Activated naive CD4-positive, alpha-beta T cell (primary cell): ENCODE measurements at places on chromosomes 12 and 14.

DNA sequence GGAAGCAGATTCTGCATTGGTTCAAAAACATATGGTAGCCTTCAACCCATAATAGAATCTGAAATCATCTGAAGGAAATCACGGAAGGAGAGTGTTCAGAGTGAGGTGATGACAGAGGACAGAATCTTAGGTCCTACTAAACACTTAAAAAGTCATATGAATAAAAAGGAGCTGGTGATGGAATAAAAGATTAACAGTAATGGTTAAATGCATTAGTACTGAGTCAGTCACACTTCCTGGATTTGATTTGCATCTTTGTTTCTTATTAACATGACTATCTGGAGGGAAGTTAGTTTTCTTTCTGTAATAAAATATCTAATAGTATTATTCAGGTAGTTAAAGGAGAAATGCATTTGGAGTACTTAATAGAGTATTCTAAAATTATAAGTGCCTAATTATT, 296.3 kb upstream of the ATXN7L3B start:
- no peak for DNase-seq

DNA sequence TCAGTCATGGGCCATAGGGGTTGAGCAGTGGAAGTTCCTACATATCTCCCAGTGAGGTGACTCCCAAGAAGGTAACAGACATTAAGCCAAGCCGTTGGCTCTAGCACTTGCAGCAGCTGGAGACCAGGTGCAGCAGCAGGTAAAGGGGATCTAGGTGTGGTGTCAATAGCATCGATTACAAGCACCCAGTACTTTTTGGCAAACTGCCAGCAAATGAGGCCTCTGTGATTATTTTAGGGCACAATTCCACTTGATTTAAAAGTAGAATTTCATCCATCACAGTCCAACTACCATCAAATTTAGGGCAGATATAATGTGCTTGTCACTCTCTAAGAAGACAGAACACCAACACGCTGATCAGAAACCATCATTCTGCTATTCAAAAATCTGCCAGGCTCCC, 224.1 kb upstream of the EGLN3 start:
- DNase-seq = no peak

DNA sequence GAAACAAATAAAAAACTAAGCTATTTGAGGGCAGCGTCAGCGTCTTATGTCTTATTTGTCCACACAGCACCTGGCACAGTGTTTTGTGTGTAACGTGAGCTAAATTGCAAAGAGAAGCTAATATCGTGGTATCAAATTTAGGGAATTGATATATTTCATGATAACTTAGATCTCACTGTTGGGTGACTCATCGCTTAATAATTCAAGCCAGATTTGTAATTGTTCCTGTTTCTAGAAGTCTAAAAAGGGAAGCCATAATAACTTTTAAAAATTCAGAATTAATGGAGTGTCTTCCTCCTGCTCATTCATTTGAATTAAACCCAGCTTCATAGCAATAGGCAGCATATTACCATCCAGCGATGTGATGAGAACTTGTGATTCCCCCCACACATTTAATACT, 214.7 kb downstream of the PDZRN4 start:
- DNase-seq = no peak

DNA sequence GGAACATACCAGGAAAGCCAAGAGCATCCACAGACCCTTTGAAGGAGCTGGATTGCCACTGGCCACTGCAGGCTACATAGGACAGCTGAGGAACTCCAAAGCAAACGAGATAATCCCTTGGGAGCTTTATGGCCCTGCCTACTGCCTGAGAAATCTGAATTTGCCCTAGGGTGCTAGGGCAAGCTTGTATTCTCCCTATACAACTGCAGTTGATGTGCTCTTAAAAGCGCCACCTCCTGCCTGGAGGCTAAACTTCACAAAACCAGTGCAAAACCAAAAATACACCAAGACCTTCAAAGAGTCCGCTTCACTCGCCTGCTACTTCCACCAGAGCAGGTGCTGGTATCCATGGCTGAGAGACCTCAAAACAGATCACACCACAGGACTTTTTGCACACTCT, 99.6 kb upstream of the KRR1 start:
- DNase-seq = no peak

DNA sequence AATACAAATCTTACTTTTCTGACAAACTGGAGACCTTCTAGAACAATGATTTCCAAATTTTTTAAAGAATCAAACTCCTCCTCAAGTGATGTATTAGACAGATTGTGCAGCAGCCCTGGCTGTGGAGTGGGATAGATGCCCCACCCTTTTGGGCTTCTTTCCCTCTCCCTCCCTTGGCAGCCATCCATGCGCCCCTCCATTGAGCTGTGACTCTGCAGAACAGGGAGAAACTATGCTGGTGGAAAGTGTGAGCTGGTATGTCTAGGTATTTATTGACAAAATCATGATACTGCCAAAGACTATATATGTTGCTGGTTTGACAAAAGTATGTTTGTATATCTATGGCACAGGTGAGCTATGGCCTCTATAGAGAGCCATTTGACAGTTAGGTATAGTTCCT, 138.5 kb downstream of the KTN1 start:
- DNase-seq = no peak

- DNase-seq = no peak
Observed at GRCh38 chr14:51449681-51450080, 202.0 kb upstream of the FRMD6 start.

DNA sequence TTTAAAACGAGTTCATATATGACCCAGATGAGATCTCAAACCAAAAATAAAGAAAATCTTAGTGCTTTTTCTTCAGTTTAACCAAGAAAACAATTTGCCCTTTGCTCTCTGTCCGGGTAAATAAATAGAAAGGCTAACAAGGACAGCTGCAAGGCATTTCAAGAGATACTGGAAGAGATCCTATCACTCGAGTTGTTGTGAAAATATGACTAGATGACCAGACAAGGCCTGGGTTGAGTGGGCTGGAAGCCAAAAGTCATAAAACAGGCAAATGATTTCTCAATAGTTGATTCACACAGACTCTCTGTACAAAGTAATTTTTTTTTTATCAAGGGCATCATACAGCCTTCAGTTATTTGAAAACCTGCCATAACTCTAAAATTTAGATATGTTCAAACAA, 55.9 kb upstream of the AVPR1A start:
- DNase-seq = no peak

- DNase-seq = no peak
Observed at GRCh38 chr14:63682727-63683593, 41.3 kb upstream of the WDR89 start.

DNA sequence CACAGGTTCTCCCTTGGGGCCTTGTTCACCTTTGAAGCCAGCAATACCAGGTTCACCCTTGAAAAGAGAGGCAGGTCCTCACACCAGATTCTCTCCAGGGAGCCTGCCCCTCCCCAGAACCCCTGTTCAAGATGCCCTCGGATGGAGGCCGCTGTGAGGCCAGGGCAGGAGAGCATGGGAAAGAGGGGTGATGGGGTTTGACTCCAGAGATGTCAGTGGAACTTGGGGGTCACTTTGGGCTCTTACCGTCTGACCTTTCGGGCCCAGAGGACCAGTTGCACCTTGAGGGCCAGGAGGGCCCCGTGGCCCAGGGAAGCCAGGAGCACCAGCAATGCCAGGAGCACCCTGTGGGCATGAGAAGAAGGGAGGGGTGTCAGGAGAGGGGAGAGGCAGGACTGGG, 17.4 kb downstream of the COL2A1 start:
- no peak for DNase-seq

GRCh38 chr12:18897823-18898222, 159.9 kb downstream of the CAPZA3 start:
- DNase-seq = no peak

GRCh38 chr12:112938751-112939150, 477 bp downstream of the OAS3 start:
- no peak for DNase-seq

- no peak for DNase-seq
Observed at GRCh38 chr12:130712346-130713065, 3.6 kb downstream of the RIMBP2 start.

GRCh38 chr12:101891462-101891971, 14.1 kb downstream of the DRAM1 start:
- DNase-seq = no peak

- DNase-seq = no peak
Observed at GRCh38 chr14:77964586-77964985, 164.7 kb downstream of the ADCK1 start.

- no peak for DNase-seq
Observed at GRCh38 chr12:80813820-80814219, 97.1 kb downstream of the MYF5 start.

- DNase-seq = no peak
Observed at GRCh38 chr14:79704041-79704807, 507.1 kb downstream of the DIO2 start.

DNA sequence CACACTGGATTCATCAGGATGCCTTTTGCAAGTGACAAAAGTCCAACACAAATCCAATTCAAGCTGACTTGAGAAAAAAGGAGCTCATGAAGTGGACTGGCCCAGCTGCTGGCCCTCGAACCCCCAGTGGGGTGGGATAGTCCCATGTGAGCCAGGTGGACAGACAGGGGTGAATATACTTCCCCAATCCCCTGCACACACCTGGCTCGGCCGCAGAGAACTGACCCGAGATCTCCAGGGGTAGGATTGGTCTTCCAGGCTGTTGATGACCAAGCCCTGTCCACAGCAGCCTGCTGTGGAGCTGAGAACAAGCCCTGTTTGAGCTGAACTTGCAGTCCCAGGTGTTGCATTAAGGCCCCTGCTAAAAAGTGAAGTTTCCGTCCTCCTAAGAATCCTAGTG, 56.2 kb downstream of the TPCN1 start:
- no peak for DNase-seq

DNA sequence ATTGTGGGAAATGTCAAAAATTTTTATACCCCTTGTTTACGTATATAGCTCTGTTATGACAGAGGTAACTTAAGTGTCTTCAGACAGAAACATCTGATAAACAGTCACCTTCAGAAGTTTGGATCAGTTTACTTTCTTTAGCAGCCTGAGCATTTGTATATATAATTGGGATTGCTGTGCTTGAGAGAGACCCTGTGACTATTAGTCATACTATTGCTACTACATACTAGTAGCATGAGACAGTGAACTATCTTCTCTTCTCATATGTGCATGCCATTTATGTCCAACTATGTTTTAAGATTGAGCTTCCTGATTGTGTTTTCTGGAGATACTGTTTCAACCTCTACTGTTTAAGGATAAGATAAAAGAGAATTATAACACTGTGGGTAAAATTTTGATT, 101.5 kb downstream of the PDE6H start:
- no peak for DNase-seq

- DNase-seq = no peak
Observed at GRCh38 chr12:24020397-24021163, 71.1 kb upstream of the SOX5 start.

DNA sequence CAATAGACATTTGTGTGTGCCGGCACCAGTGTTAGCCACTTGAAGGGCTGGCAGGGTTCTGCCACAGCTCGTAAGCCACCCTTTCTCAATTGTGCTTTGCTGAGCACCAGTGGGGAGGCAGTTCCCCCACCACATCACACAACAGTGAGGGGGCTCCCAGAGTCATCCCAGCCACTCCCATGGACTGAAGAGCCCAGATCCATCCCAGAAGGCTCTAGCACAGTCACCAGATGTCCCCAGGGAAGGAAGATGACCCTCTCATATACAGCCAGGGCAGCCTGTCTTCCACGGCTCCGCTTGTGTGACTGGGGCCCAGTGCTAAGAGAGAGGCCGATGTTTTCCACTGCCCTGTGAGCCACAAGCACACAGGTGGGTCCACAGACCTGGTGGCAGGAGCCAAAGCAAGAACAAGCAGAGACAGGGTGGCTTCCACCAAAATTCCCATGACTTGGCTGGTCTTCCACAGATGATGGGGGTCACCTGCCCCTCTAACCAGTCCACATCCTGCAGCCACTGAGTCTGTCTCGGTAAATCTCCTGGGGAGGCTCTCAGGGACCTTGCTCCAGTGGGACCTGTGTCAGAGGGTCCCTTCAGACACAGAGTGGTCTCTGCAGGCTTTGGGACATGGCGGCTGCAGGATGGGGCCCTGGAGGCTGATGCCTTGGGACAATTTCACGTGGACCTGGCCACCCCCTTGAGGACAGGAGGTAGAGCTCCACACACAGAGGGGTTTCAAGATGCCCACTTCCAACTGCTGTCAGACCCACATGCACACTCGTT, 71.9 kb upstream of the DDX11 start:
- no peak for DNase-seq

- DNase-seq = no peak
Observed at GRCh38 chr12:23816394-23816851, 133.0 kb downstream of the SOX5 start.

DNA sequence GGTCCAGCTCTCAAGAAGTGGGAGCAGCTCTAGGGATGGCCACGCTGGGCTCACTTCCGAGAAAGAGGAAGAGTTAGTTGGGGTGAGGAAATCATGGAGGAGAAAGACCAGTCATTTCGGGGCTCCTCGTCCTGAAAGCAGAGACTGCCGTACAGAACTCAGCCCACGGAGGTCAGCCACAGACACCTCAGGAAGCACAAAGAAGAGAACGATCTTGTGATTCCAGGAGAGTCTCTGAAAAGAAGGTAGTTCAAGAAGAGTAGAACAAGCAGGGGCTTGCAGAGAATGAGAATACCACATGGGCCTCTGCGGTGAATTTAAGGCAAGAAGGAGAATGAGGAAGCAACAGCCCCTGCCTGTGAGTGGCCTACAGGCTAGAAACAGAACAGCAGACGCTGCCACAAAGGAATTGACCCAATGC, 311.9 kb downstream of the CACNA1C start:
- no peak for DNase-seq

GRCh38 chr12:42070036-42070435, 74.6 kb downstream of the GXYLT1 start:
- no peak for DNase-seq

DNA sequence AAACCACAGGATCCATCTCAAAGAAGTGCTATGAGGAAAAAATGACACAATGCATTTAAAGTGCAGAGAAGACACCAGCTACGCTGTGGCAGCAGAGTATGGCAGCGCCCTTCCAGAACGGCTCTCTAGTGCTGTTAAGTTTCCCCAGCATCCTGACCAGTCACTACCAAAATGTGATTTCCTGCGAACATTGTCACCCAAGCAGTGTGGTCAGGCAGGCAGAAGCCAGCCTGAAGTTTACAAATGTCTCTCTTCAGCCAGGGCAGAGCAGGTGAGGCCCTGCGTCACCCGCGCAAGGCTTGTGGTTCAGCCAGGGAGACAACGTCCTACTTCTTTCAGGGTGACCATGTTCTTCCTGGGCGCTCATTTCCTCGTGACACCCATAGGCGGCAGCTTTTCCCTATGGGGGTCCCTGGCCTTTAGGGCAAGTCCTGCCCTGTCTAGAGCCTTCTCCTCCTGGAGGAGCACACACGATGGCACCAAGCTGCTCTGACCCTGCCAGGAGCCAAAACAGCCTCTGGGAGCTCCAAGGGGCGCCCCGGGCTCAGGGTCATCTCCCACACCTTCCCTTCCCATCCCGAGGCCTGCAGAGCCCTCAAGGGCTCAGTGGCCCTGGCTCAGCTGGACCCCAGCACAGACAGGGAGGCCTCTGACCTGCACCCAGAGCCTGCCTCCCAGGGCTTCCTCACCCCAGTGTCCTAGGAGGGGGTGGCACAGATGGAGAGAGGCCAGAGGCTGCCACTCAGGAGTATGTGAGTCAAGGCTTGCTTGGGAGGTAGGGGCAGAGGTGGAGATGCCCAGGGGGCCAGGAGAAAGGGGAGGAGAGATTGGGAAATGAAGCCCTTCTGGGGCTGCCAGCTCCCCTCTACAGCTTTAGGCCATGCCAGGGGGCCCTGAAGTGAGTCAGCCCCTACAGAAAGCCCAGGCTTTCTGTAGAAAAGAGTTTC, 41.9 kb downstream of the PSMA6 start:
- DNase-seq = no peak
